ENCODE measurements at places on chromosomes 7 and 10.

DNA sequence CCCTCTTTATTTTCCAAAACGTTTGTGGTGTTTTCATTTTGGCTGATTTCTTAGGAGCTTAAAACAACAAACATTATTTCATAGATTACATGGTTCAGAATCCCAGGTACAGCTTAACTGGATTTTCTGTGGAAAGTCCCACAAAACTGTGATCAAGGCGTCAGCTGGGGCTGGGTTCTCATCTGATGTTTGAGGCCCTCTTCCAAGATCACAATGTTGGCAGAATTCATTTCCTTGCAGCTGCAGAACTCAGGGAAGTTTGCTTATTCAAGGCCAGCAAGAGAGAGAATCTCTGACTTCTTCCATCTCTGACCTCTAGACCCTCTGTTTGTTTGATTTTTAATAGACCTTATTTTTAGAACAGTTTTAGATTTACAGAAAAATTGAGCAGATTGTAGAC is 108.4 kb upstream of the AGK start:
- DNase-seq, result no peak

DNA sequence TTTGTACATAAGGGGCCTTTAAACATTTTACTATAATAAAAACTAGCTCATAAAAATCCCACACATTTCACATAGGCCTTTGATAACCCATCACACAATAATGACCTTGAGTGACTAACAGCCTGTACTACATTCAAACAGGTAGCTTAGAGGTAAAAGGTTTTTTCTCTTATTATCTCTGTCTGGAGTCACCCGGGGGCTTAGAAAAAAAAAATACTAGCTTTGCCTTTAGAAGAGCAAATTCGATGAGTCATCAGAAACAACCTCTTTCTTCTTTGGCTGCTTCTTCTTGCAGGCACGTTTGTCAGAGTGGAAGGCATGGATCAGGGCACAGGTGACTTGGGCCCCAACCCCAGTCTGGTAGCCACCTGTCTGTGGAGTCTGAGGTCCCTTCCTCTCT is 43.4 kb upstream of the ADO start:
- peak; percentile 11 for DNase-seq

GRCh38 chr7:100118388-100119071 is 628 bp downstream of the TAF6 start:
- no peak for DNase-seq

DNA sequence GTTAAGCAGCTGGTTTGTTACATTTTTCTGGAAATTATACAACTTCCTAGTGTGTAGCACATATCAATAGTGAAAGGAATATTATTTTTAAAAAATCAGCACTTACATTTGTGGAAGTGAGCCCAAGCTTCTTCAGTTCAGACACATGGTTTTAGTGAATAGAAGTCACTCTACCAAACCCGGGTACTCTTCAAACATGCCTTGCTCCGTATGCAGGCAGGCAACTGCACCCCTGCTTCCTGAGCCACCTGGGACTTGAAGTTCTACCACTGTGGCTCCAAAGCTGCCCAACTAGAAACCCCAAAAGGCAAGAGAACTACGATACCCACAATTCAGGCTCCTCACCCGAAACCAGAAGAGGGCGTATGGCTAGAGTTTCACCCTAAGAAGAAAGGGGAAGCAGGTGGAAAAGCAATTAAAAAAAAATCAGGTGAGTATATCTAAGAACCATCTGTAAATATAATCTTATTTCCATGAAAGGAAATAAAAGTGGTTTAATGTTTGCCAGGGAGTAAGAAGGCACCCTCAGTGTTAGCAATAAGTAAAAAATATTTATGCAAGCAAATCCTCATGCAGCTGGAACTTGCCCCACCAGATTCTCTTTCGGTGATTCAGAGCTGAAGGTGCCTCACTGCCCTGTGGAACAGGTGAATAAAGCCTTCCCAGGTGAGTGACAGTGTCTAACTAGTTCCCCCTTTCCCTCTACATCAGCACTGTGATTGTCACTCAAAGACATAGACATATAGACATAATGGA is at the start of gene MACC1:
MACC1 (minus strand) TSS at position 192 of the 756 bp plus-strand sequence. CDS start 55,522 bp downstream, outside the sequence.
- no peak for DNase-seq
